ENCODE measurements at places on chromosomes 2 and 18. TPM values are rescaled to one million over a fixed set of nuclear protein-coding genes. Genes with fewer than 3 reads are reported as not detected.

The ACVR1C gene
- 0.12 TPM for total RNA-seq

The FAM136A gene
- 50.1 TPM for total RNA-seq

The HOXD9 gene
- 1.4 TPM for total RNA-seq

The SAG gene
- 0.12 TPM for total RNA-seq

The TANC1 gene
- 24.4 TPM for total RNA-seq

The PSTPIP2 gene
- total RNA-seq, result 0.68 TPM

The CD8B gene
- total RNA-seq, result not detected

The STARD7 gene
- total RNA-seq, result 142 TPM

The APLF gene
- 4.4 TPM for total RNA-seq

The TGFA gene
- 4.3 TPM for total RNA-seq

The LRP1B gene
- not detected for total RNA-seq

The CD8A gene
- not detected for total RNA-seq

The LINC00305 gene
- total RNA-seq, result not detected

- no peak for DNase-seq
Measured at GRCh38 chr2:123659120-123659519, 366.0 kb upstream of the CNTNAP5 start.

DNA sequence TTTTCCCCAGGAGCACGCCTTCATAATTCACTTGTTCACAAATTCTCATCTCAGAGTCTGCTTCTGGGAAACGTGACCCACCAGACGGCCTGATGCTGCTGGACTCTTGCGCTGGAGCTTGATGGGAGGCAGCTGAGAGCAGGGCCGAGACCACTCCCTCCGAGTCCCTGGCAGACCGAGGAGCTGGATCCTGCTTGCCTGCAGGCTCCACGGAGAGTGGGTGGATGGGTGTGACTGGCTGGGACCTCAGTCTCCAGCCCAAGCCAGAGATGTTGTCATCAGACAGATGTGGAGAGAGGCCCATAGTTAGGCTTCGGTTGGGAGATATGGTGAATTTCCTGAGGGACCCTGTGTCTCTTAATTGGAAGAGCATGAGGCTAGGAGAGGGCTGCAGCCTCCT lies 76.4 kb downstream of the TSN start:
- no peak for DNase-seq

GRCh38 chr2:486371-486770 lies 190.8 kb downstream of the TMEM18 start:
- DNase-seq, result no peak

- peak; percentile 56 for DNase-seq
Measured at GRCh38 chr2:127605691-127606263, 40.2 kb upstream of the GPR17 start.

DNA sequence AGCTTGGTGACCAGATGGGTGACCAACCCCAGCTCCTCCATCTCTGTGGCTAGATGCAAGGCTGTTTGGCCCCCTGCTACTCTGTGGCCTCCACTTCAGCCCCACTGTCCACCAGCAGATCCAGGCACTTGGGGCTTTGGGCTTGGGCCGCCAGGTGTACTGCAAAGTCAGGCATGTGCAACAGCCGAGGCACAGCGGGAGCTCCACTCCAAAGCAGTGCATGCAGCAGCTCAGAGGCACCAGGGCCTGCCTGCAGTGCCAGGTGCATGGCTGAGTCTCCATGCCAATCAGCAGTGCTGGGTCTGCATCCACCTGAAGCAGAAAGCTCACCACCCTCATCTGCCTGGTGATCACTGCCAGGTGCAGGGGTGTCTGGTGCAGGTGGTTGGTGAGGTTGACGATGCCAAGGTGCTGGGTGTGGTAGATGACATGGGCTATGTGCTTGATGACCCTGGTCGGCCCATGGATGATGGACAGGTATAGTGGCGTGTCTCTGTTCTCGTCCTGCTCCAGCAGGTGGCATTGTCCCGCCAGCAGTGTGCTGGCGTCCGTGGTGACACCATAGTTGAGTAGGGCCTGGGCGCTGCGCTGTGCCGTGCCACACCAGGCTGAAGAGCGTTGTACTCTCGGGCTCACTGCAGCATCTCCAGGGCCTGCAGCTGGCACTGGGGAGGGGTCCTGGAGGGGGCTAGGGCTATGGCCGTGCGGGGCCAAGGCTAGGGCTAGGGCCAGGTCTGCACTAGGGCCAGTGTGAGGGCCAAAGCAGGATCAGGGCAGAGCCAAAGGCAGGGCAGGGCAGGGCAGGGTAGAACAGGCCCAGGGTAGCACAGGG lies 1.0 kb upstream of the ANKRD62 start:
- peak; percentile 4 for DNase-seq

GRCh38 chr2:171174075-171174474 lies 13.4 kb upstream of the TLK1 start:
- DNase-seq, result no peak

- DNase-seq, result peak; percentile 8
Measured at GRCh38 chr18:59200787-59201186, 19.2 kb upstream of the GRP start.

DNA sequence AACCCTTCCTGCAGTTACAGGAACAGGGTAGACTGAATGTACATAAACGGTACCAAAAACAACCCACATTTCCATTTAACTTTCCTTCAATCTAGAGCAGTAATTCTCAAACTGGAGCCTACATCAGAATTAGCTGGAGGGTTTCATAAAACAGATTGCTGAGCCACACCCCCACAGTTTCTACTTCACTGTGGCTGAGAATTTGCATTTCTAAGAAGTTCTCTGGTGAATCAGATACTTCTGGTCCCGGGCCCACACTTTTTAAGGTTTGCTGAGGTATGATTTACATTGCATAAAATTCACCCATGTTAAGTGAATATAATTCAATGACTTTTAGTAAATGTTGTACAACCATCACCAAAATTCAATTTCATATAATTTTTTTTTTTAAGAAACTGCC lies 113.7 kb downstream of the SRBD1 start:
- no peak for DNase-seq

DNA sequence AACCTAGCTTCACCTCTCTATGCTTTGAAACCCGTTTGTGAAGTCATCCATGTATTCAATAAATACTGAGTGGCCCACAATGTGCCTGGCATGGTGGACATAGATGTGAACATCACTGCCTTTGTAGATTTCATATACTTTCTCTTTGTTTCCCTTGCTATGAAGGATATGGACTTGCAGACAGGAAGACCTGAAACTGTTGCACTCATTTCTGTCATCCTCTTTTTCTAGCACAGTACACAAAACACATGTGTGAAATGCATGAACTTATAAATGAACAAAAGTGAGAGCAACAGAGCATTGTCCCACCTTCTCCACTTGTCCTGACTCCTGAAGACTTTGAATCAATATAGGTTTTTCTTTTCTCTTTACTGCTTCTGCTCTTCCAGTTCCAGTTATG lies 249.4 kb upstream of the LINC00305 start:
- DNase-seq, result no peak

GRCh38 chr2:191974676-191975075 lies 127.8 kb upstream of the CAVIN2 start:
- DNase-seq, result no peak

GRCh38 chr2:185316383-185316782 lies 422.2 kb upstream of the FSIP2 start:
- DNase-seq, result no peak

DNA sequence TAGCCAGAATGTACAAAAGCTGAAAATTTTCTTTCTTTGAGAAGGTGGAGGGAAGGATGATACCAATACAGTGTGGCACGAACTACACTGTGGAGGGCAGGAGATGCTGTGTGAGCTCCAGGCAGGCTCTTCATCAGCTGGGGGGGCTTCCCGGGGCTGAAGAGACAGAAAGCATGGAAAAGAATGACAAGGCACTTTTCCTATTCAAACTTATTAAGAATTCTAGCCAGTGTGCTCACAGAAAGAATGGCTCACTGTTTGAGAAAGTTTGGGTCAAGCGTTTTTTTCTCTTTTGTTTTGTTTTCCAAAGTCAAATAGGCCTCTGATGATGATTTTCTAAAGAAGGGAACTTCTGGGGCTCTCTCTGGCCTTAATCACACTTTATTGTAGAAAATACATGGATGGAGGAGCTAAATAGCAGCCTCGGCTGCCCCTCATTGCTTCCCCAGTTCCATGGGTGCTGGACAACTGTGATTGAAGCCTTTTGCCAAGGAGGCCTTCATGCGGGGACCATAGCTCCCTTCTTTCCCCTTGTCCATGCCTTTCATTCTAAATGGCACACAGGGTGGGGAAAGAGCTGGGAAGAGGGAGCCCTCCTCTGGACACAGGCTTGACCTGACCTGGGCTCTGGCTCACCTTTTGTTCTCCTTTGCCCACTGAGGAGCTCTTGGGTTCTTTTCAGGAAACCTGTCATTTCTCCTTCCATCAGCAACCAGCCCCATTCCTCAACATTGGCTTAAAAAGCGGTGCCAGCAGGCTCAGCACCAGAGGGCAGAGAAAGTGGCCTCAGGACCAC lies 130.6 kb downstream of the TDRD15 start:
- DNase-seq, result no peak

DNA sequence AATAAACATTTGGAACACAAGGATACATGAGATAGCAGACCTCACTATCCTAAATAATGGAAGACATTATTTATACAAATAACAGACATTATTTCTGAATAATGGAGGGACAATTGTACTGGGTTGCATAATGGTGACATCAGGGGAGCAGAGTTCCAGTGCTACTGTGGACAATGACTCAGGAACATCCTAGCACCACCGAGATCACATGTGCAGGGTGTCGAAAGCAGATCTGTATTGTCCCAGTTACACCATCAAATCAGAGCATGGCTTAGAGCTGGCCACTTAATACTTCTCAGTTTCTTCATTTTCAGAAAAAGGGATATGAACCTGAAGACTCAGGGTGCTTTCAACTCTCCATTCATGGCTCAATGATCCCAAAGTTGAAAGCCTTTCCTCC lies 249.1 kb upstream of the RBMS1 start:
- peak; percentile 20 for DNase-seq

DNA sequence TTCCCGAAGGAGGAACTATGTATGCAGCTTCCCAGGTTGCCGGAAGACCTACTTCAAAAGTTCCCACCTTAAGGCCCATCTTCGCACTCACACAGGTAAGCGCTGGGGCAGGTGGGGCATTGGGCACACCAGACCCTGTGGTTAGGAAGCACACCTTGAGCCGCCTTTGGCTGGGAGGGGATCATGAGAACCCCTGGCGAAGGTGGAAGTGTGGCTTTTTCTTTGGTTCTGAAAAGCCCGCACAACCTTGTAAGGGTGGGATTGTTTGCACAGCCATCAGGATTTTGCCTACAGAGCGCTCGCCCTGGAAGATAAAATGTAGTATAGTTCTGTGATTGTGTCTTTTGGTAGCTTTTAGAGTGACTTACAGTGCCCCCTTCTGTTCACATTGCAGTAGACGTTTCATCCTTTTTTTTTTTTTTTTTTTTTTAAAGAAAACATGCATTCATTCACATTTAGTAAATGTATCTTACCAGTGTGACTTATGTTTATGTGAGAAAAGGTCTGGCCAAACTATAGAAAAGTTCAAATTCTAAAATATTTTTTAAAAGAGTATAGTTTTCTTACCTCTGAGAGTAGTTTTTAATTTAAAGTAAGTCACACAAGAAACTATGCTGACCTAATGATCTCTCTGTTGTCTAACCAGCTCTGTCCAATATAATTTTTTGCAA lies 5.3 kb downstream of the KLF11 start:
- DNase-seq, result peak; percentile 54

DNA sequence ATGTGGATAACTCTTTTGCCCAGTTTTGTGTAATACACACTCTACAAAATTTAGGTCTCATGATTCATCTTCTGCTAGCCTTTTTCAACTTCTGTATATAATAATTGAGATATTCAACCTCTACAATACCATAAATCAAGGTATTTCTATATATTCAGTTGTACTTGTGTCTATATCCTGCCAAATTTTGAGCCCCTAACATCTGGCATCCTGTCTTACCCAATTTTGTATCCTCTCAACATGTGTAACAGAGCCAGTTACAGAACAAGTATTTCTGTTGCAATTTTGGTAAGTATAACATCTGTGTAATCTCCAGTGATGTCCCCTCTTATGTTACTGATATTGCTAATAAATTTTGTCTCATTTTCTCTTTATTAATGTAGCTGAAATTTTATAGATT lies 145.8 kb downstream of the TRIB2 start:
- no peak for DNase-seq

DNA sequence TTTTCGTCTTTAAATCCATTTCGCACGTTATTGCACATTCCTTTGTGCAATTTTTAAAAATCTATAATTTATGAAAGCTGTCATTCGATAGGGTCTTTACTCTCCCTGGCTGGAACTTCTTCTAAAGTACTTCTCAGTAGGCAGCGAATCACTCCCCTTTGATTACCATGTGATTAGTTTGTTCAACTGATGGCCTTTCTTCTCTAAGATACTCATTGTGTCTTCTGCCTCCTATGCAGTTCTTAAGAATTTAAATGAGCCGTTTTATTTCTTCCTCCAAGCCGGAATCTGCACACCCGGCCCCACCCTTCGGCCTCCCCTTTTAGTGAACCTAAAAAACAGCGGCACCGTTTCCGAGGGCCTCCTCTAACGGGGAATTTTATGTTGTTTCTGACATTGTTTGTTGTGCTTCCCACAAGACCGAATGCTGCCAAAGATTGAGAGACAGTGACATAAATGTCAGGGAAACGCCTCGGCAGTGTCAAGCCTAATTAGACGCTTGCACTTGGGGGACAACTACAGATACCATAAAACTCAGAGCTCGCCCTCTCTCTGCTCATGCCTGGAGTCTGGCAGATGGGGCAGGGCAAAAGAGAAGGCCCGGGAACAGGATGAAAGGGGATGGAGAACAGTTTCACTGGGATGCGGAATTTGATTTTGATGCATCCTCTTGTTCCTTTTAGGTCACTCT lies 255.3 kb downstream of the BCL11A start:
- no peak for DNase-seq

- no peak for DNase-seq
Measured at GRCh38 chr18:76499637-76500340, 4.7 kb upstream of the ZNF516 start.

- peak; percentile 97 for DNase-seq
Measured at GRCh38 chr2:134118279-134119116, 135.4 kb upstream of the MGAT5 start.

DNA sequence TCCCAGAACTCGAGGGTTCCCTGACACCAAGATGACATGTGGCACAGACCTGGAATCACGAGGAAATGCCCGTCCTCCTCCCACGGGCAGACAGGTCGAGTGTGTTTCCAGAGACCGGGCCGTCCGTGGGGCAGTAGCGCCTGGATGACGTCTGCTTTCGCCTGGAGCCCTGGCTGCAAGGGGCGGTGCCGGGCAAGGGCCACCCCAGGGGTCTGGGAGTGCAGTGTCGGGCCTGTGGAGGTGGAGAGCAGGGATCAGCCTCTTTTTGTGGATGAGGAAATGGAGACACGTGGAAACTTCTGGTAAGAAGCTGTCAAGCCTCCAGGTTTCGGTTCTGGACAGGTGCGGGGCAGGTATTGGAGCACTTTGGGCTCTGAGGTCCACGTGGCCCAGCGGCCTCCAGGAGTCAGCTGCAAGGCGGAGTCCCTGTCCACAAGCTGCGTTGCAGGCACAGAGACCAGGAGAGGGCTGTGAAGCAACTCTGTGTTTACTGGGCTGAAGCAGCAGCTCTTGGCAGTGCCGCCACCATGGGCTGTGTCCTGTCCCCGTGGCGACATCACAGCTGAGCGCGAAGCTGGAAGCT lies 25.6 kb downstream of the NFATC1 start:
- no peak for DNase-seq

GRCh38 chr2:44197816-44198215 lies 29.1 kb downstream of the PPM1B start:
- no peak for DNase-seq
